ENCODE measurements at places on chromosomes 3 and 15. TPM values are rescaled to one million over a fixed set of nuclear protein-coding genes. Genes with fewer than 3 reads are reported as not detected.

Gene SIN3A
- 11.5 TPM for polyA plus RNA-seq

Gene ARPP19
- 254 TPM for polyA plus RNA-seq

Gene LDHAL6B
- polyA plus RNA-seq = not detected

Gene PEX11A
- 13.6 TPM for polyA plus RNA-seq

Gene ARL8B
- 103 TPM for polyA plus RNA-seq

Gene QTRT2
- polyA plus RNA-seq = 16.3 TPM

Gene RBM15B
- polyA plus RNA-seq = 24.1 TPM

Gene XCR1
- polyA plus RNA-seq = not detected

Gene GATM
- polyA plus RNA-seq = 13.3 TPM

Gene LRTM1
- not detected for polyA plus RNA-seq

Gene STARD5
- 0.10 TPM for polyA plus RNA-seq

Gene TUSC7
- not detected for polyA plus RNA-seq

Gene TEX55
- polyA plus RNA-seq = not detected

Gene CAV3
- polyA plus RNA-seq = not detected

Gene SCAMP5
- polyA plus RNA-seq = 104 TPM

Gene DRD3
- polyA plus RNA-seq = 0.18 TPM

Gene FBXW12
- polyA plus RNA-seq = not detected

Gene ARPC4
- polyA plus RNA-seq = 179 TPM

Gene PPP1R14D
- polyA plus RNA-seq = not detected

Gene RPL39L
- 9.8 TPM for polyA plus RNA-seq

Gene KBTBD13
- not detected for polyA plus RNA-seq

Gene ELL3
- 2.2 TPM for polyA plus RNA-seq

Gene FEZF2
- not detected for polyA plus RNA-seq

Gene CTXN2
- 0.69 TPM for polyA plus RNA-seq

Gene DCP1A
- 14.3 TPM for polyA plus RNA-seq

Gene IP6K2
- polyA plus RNA-seq = 480 TPM

Gene CPN2
- polyA plus RNA-seq = not detected

Gene EPHB3
- polyA plus RNA-seq = 4.3 TPM

Gene CPEB1
- 1.3 TPM for polyA plus RNA-seq

Gene AMOTL2
- 30.1 TPM for polyA plus RNA-seq

Gene GNAT1
- polyA plus RNA-seq = not detected

Gene ERICH6
- not detected for polyA plus RNA-seq

Gene ST8SIA2
- polyA plus RNA-seq = 38.9 TPM

Gene ATP2B2
- 8.3 TPM for polyA plus RNA-seq

Gene ZNF660
- polyA plus RNA-seq = 8.1 TPM

Gene TRANK1
- polyA plus RNA-seq = 15.5 TPM

Gene PROS1
- 2.8 TPM for polyA plus RNA-seq

Gene CAPN3
- polyA plus RNA-seq = 1.5 TPM

Gene ARNT2
- polyA plus RNA-seq = 49.8 TPM

Gene CTXND1
- not detected for polyA plus RNA-seq

Gene SCN11A
- polyA plus RNA-seq = 2.8 TPM

Gene TF
- 0.24 TPM for polyA plus RNA-seq

Gene HRG
- polyA plus RNA-seq = not detected

Gene NCBP2
- 145 TPM for polyA plus RNA-seq

Gene ACAP2
- polyA plus RNA-seq = 88.7 TPM

Gene KCTD6
- polyA plus RNA-seq = 64.0 TPM

Gene CD80
- not detected for polyA plus RNA-seq

Gene GOLGA8K
- not detected for polyA plus RNA-seq

Gene ABCC5
- 227 TPM for polyA plus RNA-seq

Gene AADACL2
- polyA plus RNA-seq = not detected

Gene LSAMP
- polyA plus RNA-seq = 89.6 TPM

Gene FANCD2OS
- polyA plus RNA-seq = not detected

Gene EIF5A2
- polyA plus RNA-seq = 0.36 TPM

Gene IGSF10
- not detected for polyA plus RNA-seq

Gene TNFSF10
- polyA plus RNA-seq = not detected

Data from neural cell (in vitro differentiated cells).